ENCODE measurements at places on chromosomes 13 and 19.

GRCh38 chr13:76917095-76917494 lies 30.9 kb upstream of the KCTD12 start:
- DNase-seq = no peak

DNA sequence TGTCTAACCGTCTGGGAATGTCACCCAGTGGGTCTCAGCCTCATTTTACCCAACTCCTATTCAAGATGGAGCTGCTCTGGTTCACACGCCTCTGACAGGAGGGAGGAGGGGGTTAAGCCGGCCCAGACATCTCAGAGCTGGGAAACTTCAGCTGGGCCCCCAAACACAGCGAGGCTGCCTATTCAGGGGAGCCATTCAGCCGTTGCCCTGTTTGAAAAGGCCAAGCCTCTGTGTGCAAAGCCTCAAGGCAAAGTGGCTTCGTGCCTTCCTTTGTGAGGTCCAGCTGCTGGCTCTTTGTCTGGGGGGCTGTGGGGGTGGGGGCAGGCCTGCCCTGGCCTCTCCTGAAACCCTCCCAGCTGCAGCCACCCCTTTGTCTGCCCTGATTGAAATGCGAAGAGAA lies 147.4 kb downstream of the PTPRS start:
- DNase-seq = no peak

GRCh38 chr13:21147827-21148226 lies 28.5 kb downstream of the SKA3 start:
- no peak for DNase-seq

DNA sequence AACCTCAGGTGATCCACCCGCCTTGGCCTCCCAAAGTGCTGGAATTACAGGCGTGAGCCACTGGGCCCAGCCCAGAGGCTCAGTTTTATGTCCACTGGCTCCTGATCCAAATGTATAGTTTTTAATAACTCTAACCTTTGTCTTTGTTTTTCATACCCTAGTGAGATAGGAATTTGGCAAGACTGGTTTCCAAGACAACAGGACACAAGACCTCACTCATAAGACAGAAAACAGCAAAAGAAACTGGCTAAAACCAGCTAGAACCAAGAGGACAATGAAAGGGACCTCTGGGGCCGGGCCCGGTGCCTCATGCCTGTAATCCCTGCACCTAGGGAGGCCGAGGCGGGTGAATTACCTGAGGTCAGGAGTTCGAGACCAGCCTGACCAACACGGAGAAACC lies 27.6 kb downstream of the CPT1C start:
- DNase-seq = no peak

DNA sequence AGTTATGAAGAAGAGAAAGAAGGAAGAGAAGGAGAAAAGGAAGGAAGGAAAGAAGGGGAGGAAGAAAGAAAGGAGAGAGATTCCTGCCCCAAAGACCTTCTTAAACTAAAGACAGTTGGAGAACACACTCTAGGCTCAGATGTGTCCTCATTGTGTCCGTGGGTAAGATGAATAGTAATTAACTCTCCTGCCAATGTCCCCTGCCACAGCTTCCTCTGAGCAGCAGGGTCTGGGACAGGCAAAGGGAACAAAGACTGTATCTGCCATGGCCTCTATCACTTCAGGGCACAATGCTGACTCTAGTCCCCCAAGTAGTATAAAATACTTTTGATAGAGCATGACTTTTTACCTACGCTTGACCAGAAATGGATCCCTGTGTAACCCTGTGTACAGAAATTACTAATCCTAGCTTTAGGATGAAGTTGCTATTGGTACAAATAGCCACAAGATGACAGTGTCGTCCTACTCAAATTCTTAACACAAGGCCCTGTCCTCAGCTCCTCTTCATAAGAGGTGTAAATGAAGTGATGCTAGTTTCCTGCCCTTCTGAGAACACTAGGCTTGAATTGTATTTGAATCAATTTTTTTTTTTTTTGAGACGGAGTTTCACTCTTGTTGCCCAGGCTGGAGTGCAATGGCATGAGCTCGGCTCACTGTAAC lies 186.2 kb upstream of the GPR12 start:
- no peak for DNase-seq

- DNase-seq = no peak
These were observed 31.2 kb downstream of the DHRS12 start for GRCh38 chr13:51772781-51773180.

DNA sequence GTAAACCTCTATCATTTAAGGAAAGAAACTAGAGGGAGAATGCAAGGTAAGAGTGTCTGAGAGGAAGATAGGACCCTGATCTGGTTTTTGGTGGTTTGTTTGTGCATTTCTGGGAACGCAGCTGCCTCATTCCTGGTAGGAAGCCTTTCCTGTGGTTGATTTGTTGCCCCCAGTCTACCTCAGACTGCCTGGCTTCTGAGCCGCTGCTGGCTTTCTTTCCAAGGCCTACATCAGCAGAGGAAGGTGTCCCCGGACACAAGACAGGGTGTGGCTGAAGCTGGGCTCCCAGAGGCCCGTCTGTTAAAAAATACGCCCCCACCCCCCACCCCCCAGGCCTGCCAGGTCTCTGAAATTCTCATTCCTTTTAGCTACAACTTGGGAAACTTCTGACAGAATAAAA lies 42.6 kb downstream of the C13orf42 start:
- DNase-seq = no peak

- no peak for DNase-seq
These were observed 57.4 kb downstream of the ESD start for GRCh38 chr13:46739447-46740098.

- no peak for DNase-seq
These were observed 28.6 kb upstream of the ZNF492 start for GRCh38 chr19:22605275-22606211.

DNA sequence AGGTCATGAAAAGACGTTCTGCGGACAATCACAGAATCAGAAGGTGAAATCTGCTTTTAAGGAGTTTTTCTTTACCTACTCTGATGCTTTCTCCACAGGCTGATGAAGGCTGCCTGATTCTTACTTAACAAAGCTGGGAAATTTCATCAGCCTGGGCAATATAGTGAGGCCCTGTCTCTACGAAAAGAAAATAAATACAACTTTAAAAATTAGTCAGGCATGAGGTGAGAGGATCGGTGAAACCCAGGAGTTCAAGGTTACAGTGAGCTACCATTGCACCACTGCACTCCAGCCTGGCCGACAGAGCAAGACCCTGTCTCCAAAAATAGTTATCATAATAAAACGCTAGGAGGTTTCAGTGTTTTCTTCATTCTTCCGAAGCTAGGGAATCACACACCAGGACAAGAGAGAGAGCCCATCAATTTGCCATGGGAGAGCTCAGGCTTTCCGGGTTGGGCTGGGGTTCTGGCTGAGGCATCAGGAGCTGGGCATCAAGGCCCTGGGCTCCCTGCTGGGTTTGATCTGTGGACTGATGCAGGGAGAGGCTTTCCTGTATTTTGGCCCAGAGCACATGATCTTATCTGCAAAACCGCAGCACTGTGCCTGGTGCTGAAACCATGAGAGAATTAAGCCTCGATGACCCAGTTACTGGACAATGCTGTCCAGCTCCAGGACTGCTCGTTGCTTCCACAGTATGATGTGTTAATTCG lies 25.1 kb upstream of the CEBPG start:
- no peak for DNase-seq

GRCh38 chr19:42402376-42403116 lies 12.4 kb upstream of the CNFN start:
- no peak for DNase-seq

GRCh38 chr13:95118541-95119324 lies 182.5 kb downstream of the ABCC4 start:
- no peak for DNase-seq

DNA sequence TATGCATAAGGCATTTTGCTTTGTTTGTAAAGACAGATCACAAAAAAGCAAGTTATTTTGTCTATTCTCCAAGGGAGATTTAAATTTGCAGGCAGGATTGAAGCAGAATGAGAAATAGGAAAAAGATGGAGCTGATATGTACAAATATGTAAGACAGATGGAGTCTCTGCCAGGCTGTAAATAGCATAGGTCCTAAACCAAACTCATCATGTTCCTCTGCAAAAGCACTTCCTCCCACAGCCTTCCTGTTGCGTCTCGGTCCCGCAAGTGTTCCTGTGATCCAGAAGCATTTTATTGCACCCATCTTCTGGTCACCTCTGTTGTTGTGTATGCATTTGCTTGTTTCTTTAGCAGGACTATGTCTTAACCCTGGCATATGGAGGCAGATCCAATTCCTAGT lies 95.7 kb upstream of the CLDN10 start:
- no peak for DNase-seq

DNA sequence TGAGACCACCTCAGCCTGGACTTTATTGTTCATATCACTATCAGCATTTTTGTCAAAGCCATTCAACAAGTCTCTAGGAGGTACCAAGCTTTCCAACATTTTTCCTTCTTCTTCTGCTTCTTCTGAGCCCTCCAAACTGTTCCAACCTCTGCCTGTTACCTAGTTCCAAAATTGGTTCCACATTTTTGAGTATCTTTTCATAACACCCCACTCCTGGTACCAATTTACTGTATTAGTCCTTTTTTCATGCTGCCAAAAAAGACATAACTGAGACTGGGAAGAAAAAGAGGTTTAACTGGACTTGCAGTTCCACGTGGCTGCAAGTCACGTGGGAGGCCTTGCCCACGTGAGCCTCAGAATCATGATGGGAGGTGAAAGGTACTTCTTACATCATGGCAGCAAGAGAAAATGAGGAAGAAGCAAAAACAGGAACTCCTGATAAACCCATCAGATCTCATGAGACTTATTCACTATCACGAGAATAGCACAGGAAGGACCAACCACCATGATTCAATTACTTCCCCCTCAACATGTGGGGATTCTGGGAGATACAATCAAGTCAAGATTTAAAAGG lies 215.1 kb downstream of the PCDH17 start:
- DNase-seq = no peak

DNA sequence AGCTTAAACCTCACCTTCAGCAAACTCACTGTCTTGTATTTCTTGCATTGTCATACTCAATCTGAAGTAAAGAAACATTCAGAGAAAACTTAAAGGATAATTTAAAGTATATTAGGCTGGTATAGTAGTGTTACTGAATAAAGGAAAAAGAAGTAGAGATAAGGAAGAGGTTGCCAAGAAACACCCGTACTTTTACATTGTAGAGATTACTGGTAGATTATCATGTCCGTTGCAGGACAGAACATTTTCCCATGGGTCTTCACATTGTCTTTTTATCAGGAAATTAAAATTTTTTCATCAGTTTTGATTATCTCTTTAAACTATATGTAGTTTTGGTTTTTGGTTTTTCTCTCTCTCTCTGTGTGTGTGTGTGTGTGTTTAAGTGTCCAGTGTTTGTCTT lies 19.9 kb upstream of the GPR183 start:
- no peak for DNase-seq

GRCh38 chr19:35347171-35347929 lies at the start of gene FFAR1:
Gene FFAR1 (plus strand): TSS chr19:35347902. CDS start chr19:35351552, 3,650 bp downstream.
- DNase-seq = no peak

GRCh38 chr13:75480671-75481175 lies 1.2 kb downstream of the TBC1D4 start:
- no peak for DNase-seq

DNA sequence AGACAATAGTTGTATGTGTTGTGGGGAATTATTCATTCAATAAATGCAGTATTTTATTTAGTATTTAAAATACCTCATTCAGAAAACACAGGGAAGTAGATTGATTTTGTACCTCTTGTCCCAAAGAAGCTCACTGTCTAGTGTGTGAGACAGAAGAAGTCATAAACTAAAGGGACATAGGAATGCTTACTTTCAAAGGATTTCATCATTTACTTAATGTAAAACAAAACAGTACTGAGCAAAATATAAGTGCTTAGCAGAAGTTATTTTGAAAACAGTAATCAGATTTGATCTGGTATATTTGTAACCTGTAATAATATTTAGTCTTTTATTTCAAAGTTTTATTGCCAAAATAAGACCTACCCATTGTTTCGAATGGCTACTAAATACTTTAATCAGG lies 117.9 kb downstream of the TDRD3 start:
- no peak for DNase-seq

DNA sequence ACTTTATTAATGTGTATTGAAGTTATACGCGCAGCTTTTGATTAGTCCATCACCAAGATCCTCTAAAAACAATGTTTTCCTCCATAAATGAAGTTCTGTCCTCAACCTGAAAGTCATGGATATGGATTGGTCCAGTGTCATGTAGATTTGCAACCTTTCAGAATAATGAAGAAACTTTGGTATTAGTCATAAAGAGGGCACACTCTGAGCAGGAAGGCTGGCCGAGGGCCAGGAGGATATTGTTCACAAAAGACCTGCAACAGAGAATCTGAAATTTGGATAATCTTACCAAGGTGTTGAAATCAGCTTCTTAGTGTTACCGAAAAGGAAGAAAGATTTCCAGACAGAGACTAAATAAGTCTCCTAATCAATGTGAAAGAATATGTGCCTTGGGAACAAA lies 20.7 kb downstream of the CLDN10 start:
- no peak for DNase-seq

GRCh38 chr13:69565334-69565733 lies 542.3 kb upstream of the ATXN8OS start:
- no peak for DNase-seq

- DNase-seq = no peak
These were observed 21.3 kb downstream of the VRK3 start for GRCh38 chr19:50003810-50004419.

GRCh38 chr19:13984186-13984585 lies 21.9 kb downstream of the RFX1 start:
- no peak for DNase-seq

DNA sequence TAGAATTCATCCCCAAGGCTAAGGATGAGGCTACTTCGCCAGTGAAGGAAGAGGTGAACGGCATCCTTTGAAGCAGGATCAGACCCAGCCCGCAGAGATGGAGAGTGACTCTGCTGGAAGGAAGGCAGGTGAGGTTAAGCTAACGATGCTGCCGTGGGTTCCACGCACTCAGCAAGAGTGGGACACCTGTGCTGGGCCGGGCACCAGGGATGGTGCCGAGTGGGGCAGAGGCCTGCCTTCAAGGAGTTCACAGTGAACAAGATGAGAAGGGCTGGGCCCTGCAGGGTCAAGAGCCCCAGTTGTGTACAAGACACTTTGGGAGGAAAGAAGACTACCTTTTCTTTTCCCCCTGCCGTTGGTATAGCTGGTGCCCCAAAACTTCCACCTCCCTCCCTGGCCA lies 606.6 kb downstream of the LIG4 start:
- no peak for DNase-seq

- DNase-seq = no peak
These were observed 280.8 kb downstream of the DCT start for GRCh38 chr13:94198681-94199080.

DNA sequence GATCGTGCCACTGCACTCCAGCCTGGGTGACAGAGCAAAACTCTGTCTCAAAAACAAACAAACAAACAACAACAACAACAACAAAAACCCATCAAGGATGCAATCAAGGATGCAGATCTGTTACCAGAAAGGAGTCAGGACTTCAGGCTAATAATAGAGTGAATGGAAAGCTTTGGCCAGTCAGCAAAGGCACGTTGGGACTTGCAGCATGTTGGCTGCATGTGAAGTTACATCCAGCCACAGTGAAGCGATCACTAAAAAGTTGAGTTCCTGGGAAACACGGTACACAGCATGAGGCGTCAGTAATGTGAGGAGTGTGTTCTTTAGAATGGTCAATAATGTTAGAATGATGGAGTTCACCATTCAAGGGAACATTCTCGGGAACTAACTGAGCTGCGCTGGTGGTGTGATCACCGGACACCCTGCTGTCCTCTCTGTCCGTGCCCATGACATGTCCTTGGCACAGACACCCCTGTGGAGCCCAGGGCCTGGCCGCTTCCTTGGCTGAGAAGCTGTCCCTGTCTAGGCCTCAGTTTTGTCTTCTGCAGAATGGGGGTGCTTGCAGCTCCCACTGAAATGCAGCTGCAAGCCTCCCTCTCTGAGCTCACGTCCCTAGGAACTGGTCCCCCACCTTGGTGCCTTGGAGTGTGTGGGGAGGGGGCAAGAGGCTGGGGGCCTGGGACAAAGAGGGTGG lies 2.3 kb upstream of the LGALS7B start:
- no peak for DNase-seq
